ENCODE measurements at places on chromosomes 4 and X.

DNA sequence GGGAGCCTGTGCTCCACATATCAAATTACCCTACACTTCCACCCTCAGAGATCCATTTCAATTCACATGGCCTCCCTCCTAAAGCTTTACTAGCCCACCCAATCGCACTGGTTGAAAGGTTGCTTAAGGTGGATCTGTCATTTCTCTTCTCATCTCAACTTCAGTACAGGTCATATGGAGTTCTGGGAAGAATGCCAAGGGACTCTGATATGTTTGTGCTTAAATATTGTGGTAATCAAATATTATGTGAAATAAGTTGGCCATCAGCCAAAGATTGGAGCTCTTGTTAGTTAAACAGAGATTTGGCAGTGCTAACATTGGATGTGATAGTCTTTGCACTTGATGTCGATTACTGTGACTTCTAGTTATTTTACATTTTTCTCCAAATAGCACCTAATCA lies 20.5 kb downstream of the SEPTIN6 start:
- DNase-seq: peak; percentile 43

DNA sequence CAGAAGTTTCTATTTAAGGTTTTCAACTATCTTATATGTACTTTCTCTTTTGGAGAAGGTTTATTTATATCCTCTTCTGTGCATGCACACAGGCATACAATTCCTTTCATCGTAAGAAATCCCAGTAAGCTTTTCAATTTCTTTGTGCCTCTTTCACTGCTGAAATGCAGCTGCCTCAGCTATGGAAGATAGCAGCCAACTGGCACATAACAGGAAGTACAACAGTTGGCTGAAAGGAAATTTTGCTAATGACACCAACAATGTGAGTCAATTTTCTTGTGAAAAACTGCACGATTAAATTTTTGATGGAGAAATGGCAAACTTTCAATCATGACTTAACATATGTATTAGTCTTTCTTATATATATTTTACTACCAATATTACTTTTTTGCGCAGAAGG lies 74.5 kb upstream of the PAQR3 start:
- DNase-seq: peak; percentile 24

- DNase-seq: no peak
Observed at GRCh38 chrX:143733866-143734265, 13.3 kb upstream of the SPANXN2 start.

DNA sequence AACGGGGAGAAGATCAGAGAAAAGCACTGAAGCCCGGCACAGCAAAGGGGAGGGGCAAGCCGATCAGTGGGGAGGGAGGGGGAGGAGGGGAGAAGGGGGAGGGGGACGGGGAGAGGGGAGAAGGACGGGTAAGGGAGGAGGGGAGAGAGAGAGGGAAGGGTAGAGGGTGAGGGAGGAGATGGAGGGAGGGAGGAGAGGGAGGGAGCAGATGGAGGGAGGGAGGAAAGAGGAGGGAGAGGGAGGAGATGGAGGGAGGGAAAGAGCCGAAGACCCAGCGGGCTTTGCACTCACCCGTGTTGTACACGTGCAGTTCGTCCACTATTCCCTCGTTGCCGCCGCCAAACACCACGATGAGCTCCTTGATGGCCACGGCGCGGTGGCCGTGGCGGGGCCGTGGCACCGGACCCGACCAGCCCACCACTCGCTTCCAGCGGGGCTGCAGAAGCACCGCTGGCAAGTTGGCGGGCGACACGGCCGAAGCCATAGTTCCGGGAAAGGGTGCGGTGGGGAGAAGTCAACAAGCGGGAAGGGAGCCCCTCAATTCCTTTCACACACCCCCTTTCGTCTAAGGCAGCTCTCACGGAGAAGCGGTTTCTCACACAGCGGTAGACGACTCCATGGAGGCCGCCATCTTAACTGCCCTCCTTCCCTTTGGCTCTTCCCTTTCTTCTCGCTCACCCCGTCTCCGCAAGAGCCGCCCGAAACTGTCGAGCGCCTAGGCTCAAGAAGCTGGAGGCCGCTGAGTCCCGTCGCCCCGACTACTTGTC lies 1.1 kb downstream of the HCFC1 start:
- peak; percentile 82 for DNase-seq

- DNase-seq: no peak
Observed at GRCh38 chrX:133983974-133984845, 1.2 kb downstream of the GPC3 start.

DNA sequence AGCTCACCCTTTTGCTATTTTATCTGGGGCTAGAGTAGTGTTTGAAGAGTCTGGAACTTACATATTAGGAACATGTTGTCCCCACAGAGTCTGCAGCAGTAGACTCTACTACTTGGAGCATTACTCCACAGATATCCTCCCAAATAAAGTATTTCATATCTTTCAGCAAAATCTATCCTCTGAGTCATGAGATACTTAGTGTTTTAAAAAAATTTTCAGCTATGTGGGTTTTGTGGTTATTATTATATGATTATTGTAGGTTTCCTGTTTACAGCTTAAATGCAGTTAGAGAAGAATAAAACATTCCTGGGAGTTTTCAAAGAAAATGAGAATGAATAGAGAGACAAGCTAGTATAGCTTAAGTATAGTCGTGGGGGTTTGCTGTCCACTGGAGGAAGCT lies 30.9 kb downstream of the PAGE2 start:
- DNase-seq: peak; percentile 13

- DNase-seq: no peak
Observed at GRCh38 chr4:75902352-75902751, at the start of gene PPEF2. Gene PPEF2, minus strand, starts transcription at chr4:75902452. Its CDS starts 6,127 bp downstream, at chr4:75896325.

GRCh38 chr4:187027272-187027671 lies 303.6 kb upstream of the FAT1 start:
- DNase-seq: no peak

- no peak for DNase-seq
Observed at GRCh38 chr4:1180663-1181062, 8.3 kb upstream of the SPON2 start.

DNA sequence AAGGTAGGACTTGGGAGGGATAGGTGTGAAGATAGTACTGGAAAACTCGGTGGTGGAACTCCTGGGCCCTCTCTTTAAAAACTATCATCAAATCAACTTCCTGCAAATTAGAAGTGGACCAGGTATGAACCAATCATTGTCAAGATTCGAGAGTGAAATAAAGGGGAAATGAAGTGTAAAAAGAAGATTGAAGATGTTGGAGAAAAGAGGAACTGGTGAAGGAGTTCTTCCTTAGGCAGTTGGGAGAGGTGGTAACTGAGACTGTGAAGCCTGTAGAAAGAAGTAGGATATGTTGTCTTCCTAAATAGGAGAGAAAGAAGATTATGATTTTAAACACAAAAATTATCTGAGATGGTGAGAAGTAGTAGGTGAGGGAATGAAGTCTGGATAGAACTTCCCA lies 212.2 kb downstream of the PPP1R2C start:
- no peak for DNase-seq

DNA sequence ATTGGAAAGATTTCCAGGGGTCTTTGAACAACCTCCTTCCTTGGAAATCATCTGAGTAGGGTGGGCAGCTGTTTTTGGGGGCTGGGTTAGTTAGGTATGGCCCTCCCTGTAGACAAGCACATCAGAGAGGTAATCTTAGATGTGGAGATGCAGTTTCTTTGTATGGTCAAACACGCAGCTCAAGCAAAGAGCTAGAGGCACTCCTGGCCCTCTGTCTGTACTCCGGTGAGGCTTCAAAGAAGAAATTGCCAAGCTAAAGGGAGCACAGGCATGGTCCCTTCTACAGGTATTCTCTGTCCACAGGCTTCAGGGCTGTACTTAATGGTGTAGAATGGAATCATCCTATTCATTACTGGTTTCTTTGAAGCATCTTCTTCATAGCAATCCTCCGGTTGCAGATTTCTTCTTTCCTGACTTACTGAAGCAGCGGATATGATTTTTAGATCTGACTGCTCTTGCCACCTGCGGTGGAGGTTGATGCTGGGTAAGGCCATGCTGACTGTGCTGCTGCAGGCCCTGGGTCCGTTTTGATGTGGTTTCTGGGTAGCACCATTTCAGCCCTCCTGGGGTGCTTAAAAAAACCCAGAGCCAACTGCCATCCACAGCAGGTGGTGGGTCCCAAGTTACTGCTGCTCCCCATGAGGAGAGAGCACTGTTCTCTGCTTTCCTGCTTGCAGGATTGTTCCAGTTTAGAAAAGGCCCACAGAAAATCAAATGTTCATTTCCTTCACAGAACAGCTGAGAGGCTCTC lies 318.9 kb upstream of the GATB start:
- DNase-seq: no peak

DNA sequence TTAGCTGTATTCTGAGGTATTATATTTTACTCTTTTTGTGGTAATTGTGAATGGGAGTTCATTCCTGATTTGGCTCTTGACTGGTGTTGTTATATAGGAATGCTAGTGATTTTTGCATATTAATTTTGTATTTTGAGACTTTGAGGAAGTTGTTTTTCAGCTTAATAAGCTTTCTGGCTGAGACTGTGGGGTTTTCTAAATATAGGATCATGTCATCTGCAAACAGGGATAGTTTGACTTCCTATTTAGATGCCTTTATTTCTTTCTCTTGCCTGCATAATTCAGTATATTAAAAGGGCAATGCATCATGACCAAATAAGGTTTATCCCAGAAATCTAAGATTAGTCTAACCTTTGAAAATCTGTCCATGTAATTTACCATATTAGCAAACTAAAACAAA lies 44.7 kb upstream of the EPGN start:
- DNase-seq: no peak

- DNase-seq: no peak
Observed at GRCh38 chr4:39975488-39976089, 2.1 kb downstream of the PDS5A start.

DNA sequence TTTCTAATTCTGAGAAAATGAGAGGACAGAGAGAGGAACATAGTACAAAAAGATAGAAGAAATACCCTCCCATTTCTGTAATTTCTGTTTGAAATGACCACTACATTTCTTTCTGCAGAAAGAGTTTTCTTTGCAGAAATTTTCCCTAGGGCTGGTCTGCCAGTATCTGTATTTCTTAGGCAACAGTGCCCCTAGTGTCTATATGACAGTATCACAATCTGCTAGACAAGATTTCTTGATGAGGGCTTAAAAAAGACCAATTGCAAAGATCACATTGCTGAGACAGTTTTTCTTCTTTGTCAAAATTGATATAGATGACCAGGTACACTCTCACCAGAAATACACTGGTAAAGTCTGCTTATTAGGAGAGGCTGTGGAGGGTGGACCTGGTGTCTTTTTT lies 81.0 kb upstream of the ZDHHC15 start:
- DNase-seq: peak; percentile 58

- no peak for DNase-seq
Observed at GRCh38 chr4:99506781-99507180, 4.0 kb upstream of the C4orf17 start.

- DNase-seq: no peak
Observed at GRCh38 chrX:11261260-11261659, 32.0 kb upstream of the AMELX start.
